SK-N-SH treated with all-trans-retinoic acid at 6 μM for 48 hours (cell line): ENCODE measurements at places on chromosomes 5 and 9.

DNA sequence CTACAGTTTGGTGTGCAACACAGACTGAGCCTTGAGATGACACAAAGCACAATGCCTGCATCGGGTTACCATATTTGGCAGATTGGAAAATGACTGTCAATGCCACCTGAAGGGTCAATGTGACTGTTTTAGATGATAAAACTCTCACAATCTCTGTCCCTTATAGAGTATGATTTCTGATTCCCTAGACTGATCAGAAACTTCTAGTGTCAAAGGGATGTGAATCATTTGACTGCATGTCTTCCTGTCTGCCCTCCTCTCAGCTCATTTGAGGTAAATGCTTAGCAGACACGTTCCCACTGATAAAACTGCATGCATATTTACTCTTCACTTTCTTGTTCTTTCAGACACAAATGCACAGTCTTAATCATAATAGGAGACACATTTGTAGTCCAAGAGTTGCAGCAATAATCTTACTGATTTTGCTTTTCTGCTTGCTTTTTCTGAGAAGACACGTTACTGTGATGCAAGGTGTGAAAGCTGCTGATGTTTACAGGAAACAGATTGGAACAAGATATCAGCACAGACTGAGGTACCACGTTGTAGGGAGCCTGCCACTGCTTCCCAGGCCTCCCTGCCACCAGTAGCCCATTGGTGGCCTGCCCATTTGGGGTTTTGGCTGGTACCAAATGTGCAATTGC lies 77.8 kb downstream of the GCNT4 start:
- no peak for ATAC-seq

GRCh38 chr5:142590451-142591231 lies 95.2 kb downstream of the FGF1 start:
- ATAC-seq, result no peak

GRCh38 chr5:176692839-176693476 lies 45.7 kb downstream of the TSPAN17 start:
- no peak for ATAC-seq

- no peak for ATAC-seq
Observed at GRCh38 chr9:86945728-86946200, 1.5 kb downstream of the GAS1 start.

DNA sequence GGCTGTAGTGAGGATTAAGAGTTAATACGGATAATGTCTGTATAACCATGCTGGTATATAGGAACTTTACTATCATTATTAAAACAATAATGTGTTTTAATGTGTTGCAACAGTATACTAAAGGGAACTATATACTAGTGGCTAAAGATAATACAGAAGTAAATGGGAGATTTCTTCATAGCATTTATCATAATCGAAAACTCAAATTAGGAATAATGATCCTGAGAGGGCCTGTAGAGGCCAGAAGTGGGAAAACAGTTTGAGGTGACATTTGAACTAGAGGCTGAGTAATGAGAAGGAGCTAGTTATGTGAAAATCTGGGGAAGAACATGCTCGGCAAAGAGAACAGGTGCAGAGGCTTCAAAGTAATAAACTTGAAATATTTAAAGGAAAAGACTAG lies 2.9 kb downstream of the TCERG1 start:
- ATAC-seq, result no peak

DNA sequence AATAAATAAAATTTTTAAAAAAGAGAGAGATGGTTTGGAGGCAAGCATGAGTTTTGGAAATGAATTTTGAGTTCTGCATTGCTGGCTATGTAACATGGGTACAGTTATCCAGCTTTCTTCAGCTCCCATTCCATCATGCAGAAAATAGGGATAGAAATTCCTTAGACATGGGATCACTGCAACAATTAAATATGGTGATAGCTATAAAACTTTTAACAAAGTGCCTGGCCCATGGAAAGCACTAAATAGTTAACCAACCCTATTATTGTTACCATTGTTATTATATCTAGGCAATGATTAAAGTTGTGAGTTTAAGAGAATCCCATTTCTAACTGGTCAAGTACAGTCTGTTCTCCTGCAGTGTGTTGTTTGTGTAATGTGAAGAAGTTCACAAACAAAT lies 115.4 kb upstream of the GAS1 start:
- no peak for ATAC-seq

- peak; percentile 1 for ATAC-seq
Observed at GRCh38 chr5:76736679-76737556, 21.0 kb downstream of the F2R start.

GRCh38 chr5:176559683-176560082 lies 10.5 kb downstream of the CDHR2 start:
- no peak for ATAC-seq

DNA sequence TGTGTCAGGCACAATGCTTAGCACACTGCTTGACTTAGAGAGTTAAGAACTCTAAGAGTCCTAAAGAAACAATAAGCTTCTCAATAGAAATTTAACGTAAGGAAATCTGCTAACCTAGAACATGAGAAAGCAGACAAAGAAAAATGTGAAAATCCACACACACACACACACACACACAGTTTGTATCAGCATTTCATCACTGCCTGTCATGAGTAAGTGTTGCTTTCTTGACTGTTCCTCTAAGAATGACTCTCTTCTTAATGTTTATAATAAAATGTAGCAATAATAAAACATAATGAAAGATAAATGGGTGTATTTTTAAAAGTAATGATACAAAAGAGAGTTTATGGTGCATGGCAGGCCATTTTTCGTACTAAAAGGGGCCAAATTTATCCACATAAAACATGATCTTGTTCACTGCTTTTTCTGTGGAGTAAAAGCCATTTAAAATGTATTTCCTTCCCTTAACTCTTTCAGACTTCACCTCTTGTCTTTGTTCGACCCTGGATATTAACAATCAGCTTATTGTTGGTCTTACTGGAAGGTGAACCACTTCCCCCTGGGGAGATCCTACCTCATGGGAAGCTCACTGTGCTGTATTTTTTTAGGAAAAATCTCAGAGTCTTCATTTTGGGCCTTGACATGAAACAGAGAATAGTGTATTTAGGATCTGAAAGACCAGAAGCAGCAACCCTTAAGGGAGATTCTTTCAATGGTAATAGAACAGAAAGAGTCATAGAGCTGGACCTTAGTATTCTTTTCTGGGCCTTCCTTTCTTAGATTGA lies 107.3 kb upstream of the ANKRD55 start:
- ATAC-seq, result no peak

DNA sequence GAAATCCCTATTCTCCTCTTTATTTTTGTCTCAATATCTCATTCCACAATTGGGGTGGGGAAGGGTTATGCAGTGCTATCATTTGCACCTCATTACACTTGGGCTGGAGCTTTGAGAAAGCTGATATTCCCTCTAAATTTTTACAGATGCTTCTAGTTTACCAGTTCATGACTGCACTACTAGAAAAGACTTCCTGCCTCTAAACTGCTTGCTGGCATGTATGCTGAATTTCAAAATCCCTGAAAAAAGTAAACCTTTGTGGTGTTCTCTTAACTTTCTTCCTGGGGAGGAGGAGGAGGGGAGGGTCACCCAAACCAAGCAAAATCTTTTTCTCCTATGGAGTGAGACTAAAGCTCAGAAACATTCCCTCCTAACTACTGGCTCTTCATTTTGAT lies 45.1 kb downstream of the BNC2 start:
- peak; percentile 60 for ATAC-seq

- no peak for ATAC-seq
Observed at GRCh38 chr5:123438902-123439301, 15.7 kb upstream of the CEP120 start.

DNA sequence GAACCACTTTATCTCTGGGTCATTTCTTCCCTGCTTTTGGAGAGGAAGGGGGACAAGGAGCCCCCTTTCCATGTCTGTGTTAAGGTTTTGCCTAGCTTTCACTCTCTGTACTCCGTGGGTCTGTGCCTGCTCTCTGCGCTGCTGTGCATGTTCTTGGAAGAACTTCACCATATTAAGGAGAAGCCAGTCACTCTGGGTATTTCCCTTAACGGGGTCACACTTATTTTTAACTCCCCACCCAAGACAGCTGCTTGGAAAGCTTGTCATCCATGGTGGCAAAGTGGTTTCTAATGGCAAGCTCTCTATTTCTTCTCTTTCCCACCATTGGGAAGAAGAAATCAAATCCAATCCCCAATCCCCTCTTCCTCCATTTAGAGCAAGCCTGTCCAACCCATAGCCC lies 44.8 kb upstream of the HMHB1 start:
- no peak for ATAC-seq
